Activated CD4-positive, alpha-beta T cell treated with anti-CD3 and anti-CD28 coated beads for 48 hours (primary cell): ENCODE measurements at places on chromosomes 7 and 10.

GRCh38 chr10:68235111-68235510 is 3.2 kb upstream of the ATOH7 start:
- no peak for DNase-seq

GRCh38 chr7:55086413-55087201 is 67.8 kb downstream of the EGFR start:
- peak; percentile 17 for DNase-seq

GRCh38 chr7:85716353-85716752 is 529.5 kb upstream of the SEMA3D start:
- DNase-seq = no peak

GRCh38 chr10:120607710-120608703 is 151.0 kb downstream of the PLPP4 start:
- DNase-seq = no peak
